Fibroblast of lung (primary cell): ENCODE measurements at places on chromosomes 4 and X. TPM values are rescaled to one million over a fixed set of nuclear protein-coding genes. Genes with fewer than 3 reads are reported as not detected.

NPFFR2 gene
- not detected in 2 replicates for polyA plus RNA-seq

NRK gene
- 0.30 and 1.4 TPM in 2 replicates for polyA plus RNA-seq

PLP1 gene
- polyA plus RNA-seq: 0.12 and 0.17 TPM in 2 replicates

PPBP gene
- polyA plus RNA-seq: not detected in 2 replicates

ASB12 gene
- polyA plus RNA-seq: not detected in 2 replicates

CFI gene
- 5.9 and 18.2 TPM in 2 replicates for polyA plus RNA-seq

SGMS2 gene
- polyA plus RNA-seq: 45.4 and 82.7 TPM in 2 replicates

DNA sequence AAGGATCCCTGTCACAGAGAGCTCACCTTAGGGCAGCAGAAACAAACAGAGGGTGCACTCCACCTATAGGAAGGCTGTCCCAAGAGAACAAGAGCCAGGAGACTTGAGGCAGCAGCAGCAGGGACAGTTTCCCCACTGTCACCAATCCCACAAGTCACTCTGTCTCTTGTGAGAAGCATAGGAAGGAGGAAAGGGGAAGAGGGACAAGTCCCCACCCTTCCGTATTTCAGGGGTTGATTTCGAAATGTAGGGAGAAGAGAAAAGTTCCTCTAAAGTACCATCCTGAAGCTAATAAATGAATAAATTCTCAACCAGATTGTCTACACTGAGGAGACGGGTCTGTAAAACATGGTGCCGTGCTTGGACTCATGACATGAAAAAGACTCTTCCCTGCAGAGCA lies 9.5 kb upstream of the TLR8 start:
- no peak overlapping the region for H3K4me3 ChIP-seq
- no peaks in the 10 kb centered on the region for H3K4me1 ChIP-seq
- no peaks in the 10 kb centered on the region for H3K36me3 ChIP-seq
- no peak for DNase-seq

GRCh38 chrX:66833426-66833825 lies 194.5 kb upstream of the EDA2R start:
- no peak overlapping the region for H3K4me3 ChIP-seq
- no peaks in the 10 kb centered on the region for H3K36me3 ChIP-seq
- no peak for DNase-seq
- H3K4me1 ChIP-seq: no peaks in the 10 kb centered on the region
- no peak overlapping the region for H3K27ac ChIP-seq

GRCh38 chrX:153551135-153551534 lies 33.7 kb downstream of the ATP2B3 start:
- no peaks in the 10 kb centered on the region for H3K27me3 ChIP-seq
- H3K27ac ChIP-seq: no peak overlapping the region
- H3K4me1 ChIP-seq: no peaks in the 10 kb centered on the region
- H3K36me3 ChIP-seq: no peaks in the 10 kb centered on the region
- H3K4me3 ChIP-seq: no peak overlapping the region

- H3K27me3 ChIP-seq: no peaks in the 10 kb centered on the region
- no peak for DNase-seq
- H3K36me3 ChIP-seq: no peaks in the 10 kb centered on the region
- no peaks in the 10 kb centered on the region for H3K4me1 ChIP-seq
Measured at GRCh38 chr4:113935190-113935589, 44.3 kb downstream of the ARSJ start.

DNA sequence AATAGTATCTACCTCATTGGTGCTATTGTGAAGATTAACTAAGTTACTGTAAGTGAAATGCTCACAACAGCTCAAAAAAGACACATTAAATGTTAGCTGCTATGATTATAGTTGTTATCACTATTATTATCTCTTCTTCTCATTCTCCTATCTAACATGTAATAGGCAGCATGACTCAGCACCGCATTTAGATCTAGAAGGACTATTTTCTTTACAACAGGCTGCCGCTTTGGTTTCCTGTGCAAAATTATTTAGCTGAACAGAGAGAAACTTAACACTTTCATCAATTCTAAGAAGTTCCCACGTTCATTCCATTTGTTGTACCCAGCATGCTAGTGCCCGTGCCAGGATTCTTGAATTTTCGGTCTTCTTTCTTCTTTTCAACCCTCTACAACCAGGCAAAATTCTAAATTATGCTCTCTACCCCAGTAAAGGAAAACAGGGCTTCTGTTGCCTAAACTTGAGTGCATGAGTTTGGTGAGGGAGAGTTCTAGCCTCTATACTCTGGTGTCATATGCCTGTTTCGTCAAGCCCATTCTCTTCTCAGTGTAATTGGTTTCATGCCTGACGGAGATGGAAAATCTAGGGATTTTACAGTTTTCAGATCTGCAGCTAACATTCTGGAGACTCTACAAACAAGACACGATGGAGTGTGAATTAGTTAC lies 378.9 kb downstream of the PPP1R2C start:
- no peaks in the 10 kb centered on the region for H3K27me3 ChIP-seq
- no peaks in the 10 kb centered on the region for H3K36me3 ChIP-seq
- H3K4me3 ChIP-seq: no peak overlapping the region
- DNase-seq: no peak
- H3K27ac ChIP-seq: no peak overlapping the region

- H3K4me3 ChIP-seq: no peak overlapping the region
- H3K27me3 ChIP-seq: no peaks in the 10 kb centered on the region
- H3K4me1 ChIP-seq: no peaks in the 10 kb centered on the region
- no peak for DNase-seq
Measured at GRCh38 chrX:36436361-36436760, 516.8 kb downstream of the CFAP47 start.

- peak; percentile 63 for DNase-seq
- no peak overlapping the region for H3K4me3 ChIP-seq
Measured at GRCh38 chr4:121728066-121728465, 31.3 kb upstream of the ANXA5 start.

DNA sequence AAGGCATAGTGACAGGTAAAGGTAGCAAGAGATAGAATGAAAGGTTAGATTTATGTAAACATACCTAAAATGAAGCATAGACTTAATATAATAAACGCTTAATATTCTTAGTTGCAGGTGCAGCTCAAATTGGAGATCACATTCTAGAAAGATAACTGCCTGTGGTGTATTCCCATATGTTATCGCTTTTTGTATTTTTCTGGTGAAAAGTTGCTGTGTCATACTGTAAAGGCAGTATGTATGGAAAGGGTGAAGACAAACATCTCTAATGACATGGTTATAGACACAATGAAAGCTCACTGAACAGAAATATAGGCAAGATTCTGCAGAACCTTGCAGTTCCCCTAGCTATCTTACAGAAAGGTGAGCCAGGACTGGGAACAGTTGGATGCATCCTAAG lies 240.3 kb downstream of the DCLK2 start:
- no peak for DNase-seq
- no peaks in the 10 kb centered on the region for H3K27me3 ChIP-seq
- no peak overlapping the region for H3K27ac ChIP-seq
- no peak overlapping the region for H3K4me3 ChIP-seq
- no peaks in the 10 kb centered on the region for H3K36me3 ChIP-seq
- peaks cover 3% of the 10 kb centered on the region for H3K4me1 ChIP-seq
